Cerebellar nuclear complex (tissue), 1 donor: ENCODE measurements at places on chromosomes 1 and 21.

- DNase-seq: no peak
Measured at GRCh38 chr1:107894605-107895004, 70.4 kb downstream of the VAV3 start.

GRCh38 chr1:81305997-81306452 is 494.7 kb upstream of the ADGRL2 start:
- DNase-seq: no peak

DNA sequence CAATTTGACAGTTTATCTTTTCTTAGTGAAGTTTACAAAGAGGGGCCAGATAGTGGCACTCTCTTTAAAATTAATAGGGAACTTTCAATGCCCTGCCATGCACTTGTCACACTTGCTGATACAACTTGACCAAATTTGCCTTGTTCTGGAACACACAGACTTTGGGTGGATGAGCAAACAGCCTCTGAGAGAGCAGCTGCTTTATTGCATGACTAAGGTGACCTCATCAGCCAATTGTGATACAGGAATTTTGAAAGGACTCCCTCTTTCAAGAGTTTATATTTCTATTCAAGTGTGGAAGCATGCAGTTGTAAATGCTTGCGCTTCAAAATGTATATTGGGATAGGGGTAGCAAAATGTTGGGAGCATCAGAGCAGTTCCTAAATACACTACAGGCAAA is 2.1 kb upstream of the RGS1 start:
- DNase-seq: no peak

DNA sequence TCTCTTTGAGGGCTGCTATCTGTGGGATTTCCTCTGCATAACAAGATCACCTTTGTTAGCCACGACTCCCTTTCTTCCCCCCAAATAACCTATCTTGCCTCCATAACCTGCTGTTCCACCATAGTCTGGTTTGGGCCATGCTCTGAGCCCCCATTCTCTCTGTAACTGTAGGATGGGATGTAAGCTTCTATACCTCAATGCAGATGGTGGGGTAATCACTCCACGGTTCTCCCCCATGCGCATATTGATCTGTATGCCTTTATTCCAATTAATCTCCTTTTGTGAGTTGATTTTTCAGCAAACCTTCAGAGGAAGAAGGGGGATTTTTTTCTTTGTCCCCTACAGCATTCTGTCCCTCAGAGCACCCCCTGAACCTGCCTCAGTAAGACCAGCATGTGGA is 170.1 kb upstream of the IRF2BP2 start:
- DNase-seq: no peak

- no peak for DNase-seq
Measured at GRCh38 chr21:42539342-42539741, 25.7 kb downstream of the SLC37A1 start.

GRCh38 chr1:54172614-54173599 is 20.1 kb upstream of the CDCP2 start:
- no peak for DNase-seq

GRCh38 chr1:42970143-42970542 is 11.5 kb upstream of the SLC2A1 start:
- no peak for DNase-seq

DNA sequence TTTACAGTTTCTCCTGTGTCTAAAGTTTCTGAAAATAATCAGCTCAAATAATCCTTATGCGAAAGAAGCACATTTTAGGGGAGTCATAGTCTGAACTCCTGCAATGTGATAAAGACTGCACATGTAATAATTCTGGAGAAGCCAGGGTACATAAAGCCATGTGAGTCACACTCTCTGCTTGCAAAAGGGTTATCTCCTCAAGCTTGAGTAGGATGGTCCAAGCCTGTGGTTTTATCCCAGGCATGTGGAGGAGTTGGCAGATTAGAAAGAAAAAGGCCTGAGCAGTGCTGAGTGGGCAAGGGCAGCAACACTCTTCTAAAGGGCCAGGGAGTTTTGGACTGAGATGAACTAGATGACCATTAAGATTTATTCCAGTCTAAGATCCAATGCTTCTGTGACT is 220.4 kb downstream of the RHOU start:
- DNase-seq: no peak

GRCh38 chr1:27346357-27346756 is 4.5 kb downstream of the SYTL1 start:
- DNase-seq: no peak

DNA sequence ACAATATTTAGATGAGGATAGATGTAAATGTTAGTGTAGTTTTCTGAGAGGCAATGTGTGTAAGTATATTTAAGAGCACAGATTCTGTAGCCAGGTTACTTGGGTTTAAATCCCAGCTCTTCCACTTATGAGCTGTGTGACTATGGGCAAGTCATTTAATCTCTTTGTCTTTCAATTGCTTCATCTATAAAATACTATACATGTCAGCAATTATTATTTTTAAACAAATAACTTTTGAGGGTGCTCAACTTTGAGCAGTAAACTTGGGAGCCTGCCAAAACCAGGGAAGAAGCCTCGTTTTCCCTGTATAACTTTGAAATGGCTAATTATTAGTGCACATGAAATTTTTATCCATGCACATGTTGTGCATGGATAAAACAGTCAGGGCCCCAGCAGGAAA is 222.8 kb downstream of the FOXD2 start:
- no peak for DNase-seq

- DNase-seq: no peak
Measured at GRCh38 chr1:236156512-236157208, 14.3 kb downstream of the GPR137B start.

- no peak for DNase-seq
Measured at GRCh38 chr1:25477448-25478034, 46.8 kb downstream of the MACO1 start.

DNA sequence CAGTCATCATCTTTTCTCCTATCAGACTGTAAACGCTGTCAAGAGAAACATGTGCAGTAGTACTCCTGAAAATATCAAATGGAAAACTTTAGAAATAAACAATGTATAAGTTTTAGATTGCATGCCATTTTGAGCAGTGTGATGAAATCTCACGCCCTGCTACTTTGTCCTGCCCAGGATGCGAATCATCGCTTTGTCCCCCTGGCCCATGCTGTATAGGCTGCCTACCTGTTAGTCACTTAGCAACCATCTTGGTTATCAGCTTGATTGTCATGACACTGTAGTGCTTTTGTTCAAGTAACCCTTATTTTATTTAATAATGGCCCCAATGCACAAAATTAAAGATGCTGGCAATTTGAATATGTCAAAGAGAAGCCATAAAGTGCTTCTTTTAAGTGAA is 363.0 kb downstream of the ZP4 start:
- DNase-seq: no peak

DNA sequence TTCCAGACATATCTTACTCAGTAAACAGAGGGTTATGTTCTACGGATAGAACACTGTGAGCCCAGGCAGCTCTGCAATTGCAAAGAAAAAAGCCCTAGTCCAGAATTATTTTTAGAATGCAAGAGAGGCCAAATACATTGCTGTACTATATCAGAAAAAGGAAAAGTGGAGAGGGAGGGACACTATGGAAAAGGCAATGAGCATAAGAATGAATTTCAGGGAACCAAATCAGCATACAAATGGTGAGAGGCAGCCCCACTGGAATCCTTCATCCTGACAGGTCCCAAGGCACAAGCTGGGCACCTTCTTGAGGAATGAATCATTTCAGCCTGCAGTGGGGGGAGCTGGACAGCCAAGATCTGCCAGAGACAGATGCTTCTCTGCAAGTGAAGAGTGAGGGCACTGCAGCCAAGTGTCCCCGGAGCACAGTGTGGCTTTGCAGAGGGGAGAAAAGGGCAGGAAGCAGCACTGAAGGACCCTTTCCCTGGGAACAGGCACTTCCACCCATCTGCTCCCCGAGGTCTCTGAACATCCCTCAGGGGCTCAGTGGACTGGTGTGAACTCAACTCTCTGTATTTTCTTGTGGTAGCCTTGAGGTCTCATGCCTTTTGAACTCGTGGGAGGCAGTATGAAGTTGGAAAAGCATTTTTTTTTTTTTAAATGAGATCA is 115.6 kb downstream of the XCL2 start:
- DNase-seq: no peak

DNA sequence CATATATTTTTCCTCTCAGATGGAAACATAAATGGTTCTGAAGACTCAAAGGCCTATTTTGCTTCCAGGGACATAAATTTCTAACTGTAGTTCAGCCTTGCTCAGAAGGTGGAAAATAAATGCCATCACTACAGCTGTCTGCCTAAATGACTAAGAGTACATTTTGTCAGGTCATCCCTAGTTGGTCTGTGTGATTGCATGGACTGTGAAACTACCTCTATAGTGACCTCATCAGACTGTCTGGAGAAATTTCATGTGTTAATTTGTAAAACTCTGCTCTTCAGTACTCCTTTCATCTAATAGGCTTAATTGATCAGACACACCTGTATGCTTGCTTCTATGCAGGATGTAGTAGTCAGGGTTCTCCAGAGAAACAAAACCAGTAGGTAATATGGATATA is 886.9 kb downstream of the AMY1C start:
- no peak for DNase-seq

DNA sequence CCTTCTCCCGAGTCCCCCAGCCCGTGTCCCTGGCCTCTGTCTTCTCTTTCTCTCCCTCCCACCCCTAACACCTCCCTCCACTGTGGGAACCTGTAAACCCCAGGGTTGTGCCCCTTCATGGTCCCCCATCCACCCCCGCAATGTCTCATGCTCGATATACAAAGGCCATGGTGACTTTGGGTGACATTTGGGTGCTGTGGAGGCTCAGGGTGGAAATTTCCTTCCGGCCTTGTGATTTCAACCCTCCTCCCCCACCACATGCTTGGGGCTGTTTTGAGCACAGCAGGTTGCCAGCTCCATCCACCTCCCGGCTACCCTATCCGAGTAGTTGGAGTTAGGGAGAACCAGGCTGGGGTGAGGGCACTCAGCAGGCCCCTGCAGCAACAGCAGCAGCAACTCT is 25.7 kb upstream of the VPS13D start:
- no peak for DNase-seq

DNA sequence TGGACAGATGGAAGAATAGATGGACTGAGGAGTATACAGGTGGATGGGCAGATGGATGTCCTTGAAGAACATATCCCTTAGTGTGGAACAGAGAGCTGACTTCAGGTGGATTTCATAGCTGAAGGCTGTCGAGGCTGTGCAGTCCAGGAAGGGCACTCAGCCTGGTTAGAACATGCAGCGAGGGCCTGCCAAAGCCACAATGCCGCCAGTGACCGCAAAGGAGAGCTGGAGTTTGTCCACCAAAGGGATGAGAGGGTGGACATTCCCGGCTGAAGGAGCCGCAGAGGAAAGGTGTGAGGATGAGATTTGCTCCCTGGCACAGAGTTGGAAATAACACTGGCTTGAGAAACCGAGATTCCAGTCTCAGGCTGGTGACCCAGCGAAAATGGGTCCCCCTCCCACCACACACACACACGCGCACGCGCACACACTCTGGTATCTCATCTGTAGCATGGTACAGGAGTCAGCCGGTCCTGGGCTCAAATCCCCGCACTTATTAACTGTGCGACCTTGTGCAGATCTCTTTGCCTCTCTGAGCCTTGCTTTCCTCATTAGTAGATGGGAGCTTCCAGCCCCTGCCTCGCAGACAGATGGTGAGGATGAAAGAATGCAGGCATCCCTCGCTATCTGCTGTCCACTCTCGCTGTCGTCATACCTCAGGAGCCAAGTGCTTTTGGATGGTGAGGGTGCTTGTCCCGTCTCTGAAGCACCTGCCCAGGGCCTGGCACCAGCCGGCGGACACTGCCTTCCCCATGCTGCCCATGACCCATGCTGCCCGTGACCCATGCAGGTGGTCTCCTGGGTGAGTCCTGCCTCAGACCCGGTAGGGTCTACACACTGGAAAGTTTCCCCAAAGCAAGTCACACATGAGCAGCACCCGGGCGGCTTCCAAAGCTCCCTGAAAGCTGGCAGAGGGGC is 26.8 kb upstream of the EFHD2 start:
- no peak for DNase-seq

DNA sequence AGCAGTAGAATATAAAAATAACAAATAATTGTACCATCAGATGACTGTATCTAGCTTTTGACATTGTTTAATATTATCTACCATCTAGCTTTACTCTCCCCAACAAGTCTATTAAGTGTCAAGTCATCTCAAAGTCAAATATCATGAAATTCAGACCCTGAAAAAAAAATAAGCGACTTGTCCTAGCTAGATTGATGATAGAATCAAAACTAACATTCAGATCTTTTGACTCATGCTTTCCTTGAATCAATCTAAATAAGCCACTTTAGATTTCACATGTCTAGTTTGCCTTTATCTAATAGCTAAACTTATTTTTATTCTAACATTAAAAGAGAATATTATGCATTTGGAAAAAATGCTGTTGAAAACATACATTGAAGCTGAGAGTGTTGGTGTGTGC is 35.4 kb downstream of the CRB1 start:
- no peak for DNase-seq

DNA sequence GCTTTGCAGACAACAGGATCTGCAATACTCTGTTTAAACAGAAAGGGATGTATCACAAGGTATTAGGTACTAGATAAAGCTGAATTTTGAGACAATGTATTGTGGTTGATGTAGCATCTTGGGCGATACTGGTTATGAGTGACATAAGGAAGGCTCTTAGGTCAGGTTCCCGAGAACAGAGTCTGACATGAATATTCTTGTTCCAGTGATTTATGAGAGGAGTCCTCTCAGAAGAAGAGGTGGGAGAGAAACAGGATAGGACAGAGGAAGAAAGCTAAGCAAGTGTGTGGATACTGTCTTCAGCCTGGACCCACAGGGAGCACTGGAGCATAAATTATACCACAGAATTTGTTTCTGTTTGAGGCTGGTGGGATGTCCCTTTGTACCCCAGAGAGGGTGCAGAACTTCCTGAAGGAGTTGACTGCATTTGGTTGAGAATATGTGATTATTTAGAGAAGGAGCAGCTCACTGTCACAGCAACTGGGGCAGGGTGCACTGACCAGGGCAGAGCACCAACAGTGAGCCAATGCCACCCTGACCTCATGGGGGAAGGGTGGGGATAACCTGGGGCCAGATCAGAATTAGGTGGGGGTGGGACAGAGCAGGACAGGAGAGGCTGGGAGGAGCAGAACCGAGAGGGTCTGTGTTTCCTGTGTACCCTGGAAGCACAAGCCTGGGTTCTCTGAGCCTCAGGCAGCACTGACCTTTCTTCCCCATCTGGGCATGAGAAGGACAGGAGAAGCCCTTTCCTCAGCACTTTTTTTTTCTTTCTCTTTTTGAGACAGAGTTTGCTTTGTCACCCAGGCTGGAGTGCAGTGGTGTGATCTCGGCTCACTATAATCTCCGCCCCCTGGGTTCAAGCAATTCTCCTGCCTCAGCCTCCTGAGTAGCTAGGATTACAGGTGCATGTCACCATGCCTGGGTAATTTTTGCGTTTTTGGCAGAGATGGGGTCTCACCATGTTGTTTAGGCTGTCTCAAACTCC is 36.3 kb upstream of the SLC6A9 start:
- DNase-seq: no peak
